Naive thymus-derived CD4-positive, alpha-beta T cell (primary cell): ENCODE measurements at places on chromosomes 5 and 9. TPM values are rescaled to one million over a fixed set of nuclear protein-coding genes. Genes with fewer than 3 reads are reported as not detected.

PAEP gene
- not detected for total RNA-seq

TMEM252 gene
- not detected for total RNA-seq

DNA sequence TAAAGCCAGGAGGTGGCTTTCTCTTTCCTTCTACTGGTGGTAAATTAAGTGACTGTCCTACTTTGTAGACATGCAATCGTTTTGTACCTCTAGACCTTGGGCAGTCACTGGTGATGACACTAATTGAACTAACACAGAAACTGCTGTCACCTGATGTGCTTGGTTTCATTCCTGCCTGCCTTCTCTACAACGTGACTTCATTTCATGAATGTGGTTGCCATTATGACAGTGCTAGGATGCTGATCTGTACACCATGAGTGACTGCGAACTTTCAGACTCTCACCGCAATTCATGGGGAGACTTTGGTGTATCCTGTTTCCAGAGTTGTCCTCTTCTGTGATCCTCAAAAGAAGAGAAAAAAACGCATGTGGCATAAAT, 47.5 kb downstream of the UBE2QL1 start:
- H3K4me3 ChIP-seq: no peak overlapping the region
- no peaks in the 10 kb centered on the region for H3K27me3 ChIP-seq
- no peaks in the 10 kb centered on the region for H3K36me3 ChIP-seq

- H3K4me3 ChIP-seq: no peak overlapping the region
- DNase-seq: no peak
- H3K27ac ChIP-seq: no peak overlapping the region
- H3K4me1 ChIP-seq: no peaks in the 10 kb centered on the region
- H3K36me3 ChIP-seq: no peaks in the 10 kb centered on the region
Observed at GRCh38 chr5:102737805-102738469, 17.2 kb upstream of the PAM start.

GRCh38 chr9:138044485-138045383, 167.2 kb downstream of the CACNA1B start:
- H3K27ac ChIP-seq: no peak overlapping the region
- no peak overlapping the region for H3K4me3 ChIP-seq
- no peaks in the 10 kb centered on the region for H3K4me1 ChIP-seq

DNA sequence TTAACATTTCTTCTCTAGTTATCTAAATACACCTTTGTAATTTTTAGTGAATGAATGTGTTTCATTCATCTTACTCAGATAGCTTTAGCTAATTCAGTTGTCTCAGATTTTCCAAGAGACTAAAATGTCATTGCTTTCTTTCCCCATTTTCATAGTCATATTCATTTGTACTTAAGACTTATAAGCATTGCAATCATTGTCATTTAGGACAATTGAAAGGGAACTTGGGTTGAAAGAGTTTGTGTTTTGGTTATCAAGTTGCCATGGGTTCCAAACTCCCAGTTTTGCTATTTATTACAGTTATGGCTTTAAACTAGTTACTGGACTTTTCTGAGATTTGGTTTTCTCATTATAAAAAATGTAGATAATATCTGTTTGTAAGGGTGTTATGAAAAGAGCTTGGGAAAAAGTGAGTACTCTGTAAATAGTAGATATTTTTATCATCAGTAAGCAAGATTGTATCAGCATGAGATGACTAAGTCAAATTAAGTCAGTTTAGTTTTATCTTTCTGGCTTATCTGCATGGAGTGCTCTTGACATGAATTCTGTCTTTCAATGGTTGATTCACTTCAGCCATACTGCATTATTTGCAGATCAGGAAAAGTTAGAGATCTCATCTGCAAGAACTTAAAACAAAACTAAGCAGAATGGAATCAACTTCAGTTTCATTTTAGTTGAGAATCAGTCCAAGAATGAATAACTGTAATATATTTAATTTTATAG, 107.5 kb downstream of the PBX3 start:
- H3K27ac ChIP-seq: no peak overlapping the region
- no peak overlapping the region for H3K4me3 ChIP-seq
